ENCODE measurements at places on chromosomes 3 and 15.
A peak's percentile ranks its signal among the peaks of the same experiment; 100 is the strongest.

- DNase-seq, result no peak
Observed at GRCh38 chr3:148036331-148036876, 627.2 kb downstream of the ZIC1 start.

DNA sequence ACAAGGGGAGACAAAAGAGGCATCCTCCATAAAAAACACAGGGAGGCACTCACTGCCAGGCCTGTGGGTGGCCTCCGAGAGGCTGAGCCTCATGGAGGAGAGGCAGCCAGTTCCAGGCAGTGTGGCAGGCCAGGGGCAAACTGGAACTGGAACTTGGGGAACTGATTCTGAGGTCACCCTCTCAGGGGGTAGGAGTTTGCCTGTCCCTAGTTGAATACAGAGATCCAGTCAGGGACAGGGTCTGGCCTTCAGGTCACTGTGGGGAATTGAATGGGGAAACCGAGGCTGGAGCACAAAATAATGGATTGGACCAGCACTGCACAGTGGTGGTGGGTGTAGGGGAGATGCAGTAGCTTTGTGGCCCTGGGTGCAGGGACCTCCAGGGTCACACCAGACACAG lies 58.7 kb downstream of the TPRA1 start:
- DNase-seq, result no peak

- DNase-seq, result no peak
Observed at GRCh38 chr3:68057637-68058320, 403.4 kb upstream of the SUCLG2 start.

- no peak for DNase-seq
Observed at GRCh38 chr3:86865506-86865905, 125.4 kb downstream of the VGLL3 start.

DNA sequence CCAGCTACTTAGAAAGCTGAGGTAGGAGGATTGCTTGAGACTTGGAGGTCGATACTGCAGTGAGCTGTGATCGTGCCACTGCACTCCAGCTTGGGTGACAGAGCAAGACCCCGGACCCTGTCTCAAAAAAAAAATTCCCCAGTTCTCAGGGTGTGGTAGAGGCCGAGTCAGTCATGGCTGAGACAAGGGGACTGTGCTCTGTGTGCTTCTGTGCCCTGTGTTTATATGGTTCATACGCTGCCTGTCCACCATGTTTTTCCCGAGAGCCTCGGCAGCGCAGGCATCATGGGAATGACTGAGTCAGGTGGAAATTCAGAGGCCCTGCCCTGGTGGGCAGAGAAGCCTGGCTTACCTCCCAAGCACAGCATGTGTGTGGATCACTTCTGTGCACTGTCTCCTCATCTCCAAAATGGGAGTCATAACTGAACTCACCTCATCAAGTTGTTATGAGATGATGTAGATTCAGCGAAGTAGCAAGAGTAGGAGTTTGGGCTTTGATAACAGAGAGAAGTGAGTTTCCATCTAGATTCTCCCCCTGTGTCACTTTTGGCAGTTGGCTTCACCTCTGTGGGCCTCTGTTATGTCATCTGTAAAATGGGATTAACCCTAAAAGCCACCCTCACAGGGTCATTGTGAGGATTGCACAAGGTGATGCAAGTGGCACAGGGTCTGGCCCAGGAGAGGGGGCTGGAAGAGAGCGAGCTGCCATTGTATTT lies 56.9 kb downstream of the FLNB start:
- no peak for DNase-seq

DNA sequence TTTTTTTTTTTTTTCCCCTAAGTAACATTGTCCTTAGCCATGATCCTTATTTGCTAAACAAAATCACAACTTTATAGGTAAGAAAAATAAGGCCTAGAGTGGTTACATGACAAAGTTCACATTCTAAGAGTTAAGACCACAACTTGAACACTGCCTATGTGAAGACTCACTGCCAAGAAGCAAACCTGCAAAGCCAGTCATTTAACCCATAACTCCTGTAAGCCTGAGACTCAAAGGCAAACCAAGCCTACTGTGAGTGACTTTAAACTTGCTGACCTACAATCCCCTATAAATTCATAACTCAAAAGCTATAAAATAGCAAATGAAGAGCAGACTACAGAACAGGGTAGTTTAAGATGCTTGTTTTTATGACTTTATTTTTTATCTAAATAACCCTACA lies 12.9 kb upstream of the ANKRD28 start:
- DNase-seq, result no peak

- DNase-seq, result no peak
Observed at GRCh38 chr3:46482632-46483350, 15.0 kb upstream of the RTP3 start.

- no peak for DNase-seq
Observed at GRCh38 chr15:40873694-40874561, at the start of gene RHOV. Gene RHOV (minus strand): TSS chr15:40874234. CDS start chr15:40874139, 95 bp downstream.

GRCh38 chr3:135500034-135500433 lies 465.5 kb upstream of the PPP2R3A start:
- no peak for DNase-seq

DNA sequence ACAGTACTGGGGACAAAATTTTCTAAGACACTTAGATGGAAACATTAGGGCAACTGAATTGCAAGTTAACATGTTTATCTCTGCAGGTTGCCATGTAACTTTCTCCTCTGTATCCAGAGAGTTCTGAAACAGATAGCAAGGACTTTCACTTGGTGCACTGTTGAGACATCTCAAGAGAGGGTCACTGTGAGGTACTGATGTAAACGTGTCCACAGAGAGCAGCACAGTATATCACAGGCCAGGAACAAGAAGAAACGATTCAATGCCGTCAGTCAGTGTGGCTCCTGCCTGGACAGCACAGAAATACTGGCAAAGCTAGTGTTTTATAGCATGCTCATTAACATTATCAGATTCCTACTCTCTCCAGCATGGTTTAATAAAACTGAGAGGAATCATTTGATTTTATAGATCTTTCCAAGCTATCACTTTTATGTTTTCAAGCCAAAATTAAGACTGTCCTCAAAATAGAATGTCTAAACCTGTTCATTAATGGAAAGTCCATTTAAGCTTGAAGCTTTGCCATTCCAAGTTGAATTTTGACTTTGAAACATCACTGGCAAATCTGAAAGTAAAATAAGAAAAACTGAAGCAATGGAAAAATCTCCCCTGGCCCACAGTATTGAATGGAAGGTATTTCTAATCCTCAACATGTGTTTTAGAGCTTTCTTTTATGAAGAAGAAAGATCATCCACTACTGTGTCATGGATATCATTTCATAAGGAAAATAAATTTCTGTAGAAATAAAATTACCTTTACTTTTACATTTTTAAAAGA lies 102.7 kb downstream of the IMPG2 start:
- no peak for DNase-seq

DNA sequence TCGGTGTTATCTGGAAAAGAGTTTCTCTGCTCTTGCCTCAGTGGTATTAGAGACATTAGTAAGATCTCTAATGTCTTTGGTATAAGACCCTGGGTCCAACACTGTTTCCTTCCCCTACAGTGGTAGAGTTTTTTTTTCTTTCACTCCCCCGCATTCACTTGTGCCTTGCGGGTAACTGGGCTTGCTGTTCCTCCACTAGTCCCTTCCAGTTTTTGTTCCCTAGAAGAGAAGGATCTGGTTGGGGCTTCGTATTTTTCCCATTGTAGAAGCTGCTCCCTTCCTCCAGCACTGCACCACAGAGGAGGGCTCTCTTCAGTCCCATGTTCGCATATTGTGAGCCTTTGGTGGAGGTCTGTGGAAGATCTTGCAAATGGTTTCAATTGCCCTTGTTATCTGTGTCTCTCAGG lies 13.7 kb downstream of the CTDSPL2 start:
- DNase-seq, result no peak

DNA sequence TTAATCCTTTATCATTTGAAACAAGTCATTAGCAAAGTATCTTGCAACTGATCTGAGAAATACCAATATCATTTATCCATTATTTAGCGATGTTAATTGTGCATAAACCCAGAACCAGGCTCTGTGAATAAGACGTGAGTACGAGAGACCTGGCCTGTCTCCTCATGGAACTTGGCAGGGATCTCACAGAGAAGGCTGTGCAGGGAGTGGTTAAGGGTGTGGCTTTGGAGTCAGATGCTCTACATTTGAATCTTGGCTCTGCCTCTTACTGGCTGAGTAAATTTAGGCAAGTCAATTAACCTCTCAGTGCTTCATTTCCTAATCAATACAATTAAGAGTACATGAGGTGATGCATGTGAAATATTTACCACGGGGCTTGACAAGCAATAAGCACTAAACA lies 39.9 kb upstream of the TBL1XR1 start:
- no peak for DNase-seq

DNA sequence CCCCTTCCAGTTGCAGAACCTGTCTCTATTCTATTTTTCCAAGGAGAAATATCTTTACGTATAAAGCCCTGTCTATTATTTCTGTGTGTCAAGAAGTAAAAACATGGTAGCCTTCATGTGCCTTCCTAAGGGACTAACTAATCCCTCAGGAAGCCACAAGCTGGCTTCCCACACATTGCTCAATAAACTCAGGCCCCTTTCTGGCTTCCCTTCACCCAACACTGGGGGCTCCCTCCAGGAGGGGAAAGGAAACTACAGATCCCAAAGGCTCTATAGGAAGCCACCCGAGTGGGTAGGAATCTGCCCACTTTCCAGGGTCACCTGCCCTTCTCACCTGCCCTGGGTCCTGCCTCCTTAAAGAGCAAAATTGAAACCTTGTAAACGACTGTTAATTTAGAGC lies 4.6 kb downstream of the TLE3 start:
- no peak for DNase-seq

DNA sequence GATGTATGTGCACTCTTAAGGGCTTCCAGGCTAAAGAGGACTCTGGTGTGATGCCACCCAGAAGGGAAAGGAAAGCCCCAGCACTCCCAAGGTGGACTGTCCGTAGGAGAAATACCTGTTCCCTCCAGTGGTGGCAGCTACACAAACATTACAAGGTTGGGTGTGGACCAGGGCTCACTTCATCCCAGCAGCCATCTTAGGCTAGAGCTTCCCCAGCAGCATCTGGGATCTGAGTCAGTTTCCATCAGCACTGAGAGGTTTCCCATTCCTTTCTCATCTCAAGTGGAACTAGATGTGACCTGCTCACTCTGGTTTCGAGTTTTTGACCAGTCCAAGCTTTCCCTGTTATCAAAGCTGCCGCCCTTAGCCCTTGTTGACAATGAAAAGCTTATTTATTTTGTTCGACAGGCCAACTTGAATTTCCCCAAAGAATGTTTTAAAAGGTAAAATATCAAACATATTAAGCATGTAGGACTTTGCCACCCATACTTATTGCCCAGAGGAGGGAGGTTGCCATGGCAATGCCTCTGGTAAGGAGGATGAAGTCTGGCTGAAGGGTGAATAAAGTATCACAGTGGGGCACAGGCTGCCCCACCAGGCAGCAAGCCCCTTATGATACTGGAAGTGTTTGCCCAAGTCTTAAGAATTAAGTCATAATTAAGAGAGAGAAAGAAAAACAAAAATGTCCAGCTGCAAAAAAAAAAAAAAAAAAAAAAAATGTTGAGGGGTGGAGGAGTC lies 28.9 kb downstream of the CLDN18 start:
- no peak for DNase-seq

DNA sequence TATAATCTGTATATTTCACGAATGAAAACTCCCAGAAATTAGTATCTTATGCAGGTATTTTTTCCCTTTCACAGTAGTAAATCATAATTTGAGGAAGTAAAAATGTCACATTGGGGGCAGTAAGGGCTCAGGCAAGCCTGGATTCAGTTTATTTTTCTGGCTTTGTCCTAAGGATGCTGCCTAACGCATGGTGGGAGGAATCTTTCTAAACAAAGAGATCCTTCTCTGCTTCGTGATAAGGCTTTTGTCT lies 35.7 kb downstream of the DNASE1L3 start:
- no peak for DNase-seq

DNA sequence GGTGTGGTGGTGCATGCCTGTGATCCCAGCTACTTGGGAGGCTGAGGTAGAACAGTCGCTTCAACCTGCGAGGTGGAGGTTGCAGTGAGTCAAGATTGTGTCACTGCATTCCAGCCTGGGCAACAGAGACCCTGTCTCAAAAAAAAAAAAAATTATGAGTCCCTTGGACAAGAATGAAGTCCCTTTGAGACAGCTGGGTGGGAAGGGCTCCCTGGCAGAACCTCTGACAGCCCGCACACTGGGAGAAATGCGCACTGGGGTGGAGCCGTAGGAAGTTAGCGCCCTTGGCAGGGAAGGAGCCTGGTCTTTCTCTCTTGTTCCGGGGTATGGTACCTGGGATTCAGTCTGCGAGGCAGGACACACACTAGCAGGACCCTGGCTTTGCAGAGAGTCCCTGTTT lies 51.4 kb downstream of the SLC30A4 start:
- no peak for DNase-seq

DNA sequence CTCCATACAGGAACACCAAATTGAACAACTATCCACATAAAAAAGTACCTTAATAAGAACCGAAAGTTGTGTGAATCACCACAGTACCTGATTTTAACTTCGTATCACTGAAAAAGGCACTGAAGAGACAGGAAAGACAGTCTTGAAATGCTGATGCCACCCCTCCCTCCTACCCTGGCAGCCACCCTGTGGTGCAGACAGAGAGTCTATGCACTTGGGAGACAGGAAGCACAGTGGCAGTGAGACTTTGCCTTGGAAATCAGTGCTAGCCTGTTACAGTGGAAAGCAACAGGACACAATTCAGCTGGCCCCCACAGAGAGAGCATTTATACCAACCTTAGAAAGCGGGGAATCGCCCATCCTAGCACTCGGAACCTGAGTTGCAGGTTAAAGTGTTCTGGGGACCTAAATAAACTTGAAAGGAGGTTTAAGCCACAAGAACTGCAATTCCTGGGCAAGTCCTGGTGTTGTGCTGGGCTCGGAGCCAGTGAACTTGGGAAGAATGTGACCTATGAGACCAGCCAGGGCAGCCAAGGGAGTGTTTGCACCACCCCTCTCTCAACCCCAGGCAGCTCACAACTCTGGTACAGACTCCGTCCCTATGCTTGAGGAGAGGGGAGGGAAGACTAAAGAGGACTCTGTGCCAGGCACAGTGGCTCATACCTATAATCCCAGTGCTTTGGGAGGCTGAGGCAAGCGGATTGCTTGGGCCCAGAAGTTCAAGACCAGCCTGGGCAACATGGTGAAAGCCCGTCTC lies 240.1 kb downstream of the ISL2 start:
- DNase-seq, result peak; percentile 29

DNA sequence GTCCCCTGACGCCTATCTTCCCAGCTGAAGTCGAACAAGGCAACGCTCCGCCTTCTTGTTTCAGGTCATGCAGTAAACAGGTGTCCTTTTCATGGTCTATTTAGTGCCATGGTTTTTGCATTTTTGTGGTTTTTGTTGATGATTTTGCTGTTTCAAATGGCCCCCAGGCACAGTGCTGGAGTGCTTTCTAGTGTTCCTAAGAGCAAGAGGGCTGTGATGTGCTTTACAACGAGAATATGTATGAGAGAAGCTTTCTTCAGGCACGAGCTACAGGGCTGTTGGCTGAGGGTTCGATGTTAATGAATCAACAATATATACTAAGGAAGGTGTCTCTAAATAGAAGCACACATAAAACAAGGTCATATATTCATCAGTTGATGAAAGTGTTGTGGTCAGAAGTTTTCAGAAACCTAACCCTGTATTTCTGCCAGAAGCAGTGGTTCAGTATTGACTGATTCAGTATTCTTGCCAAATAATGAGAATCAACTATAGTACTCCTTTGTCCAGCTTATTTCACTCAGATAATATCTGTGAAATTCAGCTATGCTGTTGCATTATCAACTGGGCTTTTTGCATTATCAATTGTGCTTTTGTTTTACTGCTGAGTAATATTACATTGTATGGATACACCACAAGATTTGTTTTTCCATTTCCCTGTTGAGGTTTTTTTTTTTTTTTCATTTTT lies 18.5 kb downstream of the LIMD1 start:
- DNase-seq, result no peak
